ENCODE measurements at places on chromosomes 2 and 18.

GRCh38 chr2:234632527-234633391, 135.9 kb upstream of the ARL4C start:
- no peak for DNase-seq

DNA sequence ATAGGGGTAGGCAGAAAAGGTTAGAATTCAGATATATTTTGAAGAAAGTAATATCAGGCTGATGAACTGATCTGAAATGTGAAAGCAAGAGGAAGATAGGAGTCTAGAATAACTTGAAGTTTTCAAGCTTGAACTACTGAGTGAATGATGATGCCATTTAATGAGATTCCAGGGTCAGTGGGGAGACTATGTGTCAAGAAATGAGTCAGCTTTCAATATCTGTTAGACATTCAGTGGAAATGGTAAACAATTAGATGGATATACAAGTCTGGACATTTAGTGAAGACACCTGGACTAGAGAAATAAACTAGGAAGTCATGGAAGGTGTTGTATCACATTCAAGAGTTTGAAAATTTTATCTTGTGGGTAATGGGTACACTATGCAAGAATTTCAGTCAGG, 326.9 kb downstream of the FSIP2 start:
- no peak for DNase-seq

GRCh38 chr18:2430191-2430590, 141.1 kb downstream of the METTL4 start:
- DNase-seq, result no peak

GRCh38 chr2:7962161-7962560, 719.7 kb upstream of the ID2 start:
- no peak for DNase-seq

- no peak for DNase-seq
These were observed 60.9 kb downstream of the LDLRAD4 start for GRCh38 chr18:13279181-13280069.

DNA sequence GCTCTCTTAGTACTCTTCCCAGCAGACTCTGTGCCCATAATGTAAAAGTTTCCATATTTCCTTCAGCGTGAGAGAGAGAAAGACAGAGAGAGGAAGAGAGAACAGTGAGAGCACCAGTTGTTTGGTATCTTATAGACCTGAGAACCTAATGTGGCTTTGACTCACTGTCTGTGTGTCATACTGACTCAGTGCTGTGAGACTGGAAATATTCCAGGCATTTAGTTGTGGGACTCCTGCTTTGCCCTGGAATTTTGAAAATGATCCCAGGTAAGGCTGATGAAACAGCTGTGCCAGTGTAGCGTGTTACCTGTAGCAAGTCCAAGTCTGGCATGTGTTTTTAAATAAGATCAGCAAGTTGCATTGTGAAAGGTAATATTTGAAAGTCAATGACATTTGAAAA, 87.9 kb upstream of the KCNH7 start:
- DNase-seq, result no peak

DNA sequence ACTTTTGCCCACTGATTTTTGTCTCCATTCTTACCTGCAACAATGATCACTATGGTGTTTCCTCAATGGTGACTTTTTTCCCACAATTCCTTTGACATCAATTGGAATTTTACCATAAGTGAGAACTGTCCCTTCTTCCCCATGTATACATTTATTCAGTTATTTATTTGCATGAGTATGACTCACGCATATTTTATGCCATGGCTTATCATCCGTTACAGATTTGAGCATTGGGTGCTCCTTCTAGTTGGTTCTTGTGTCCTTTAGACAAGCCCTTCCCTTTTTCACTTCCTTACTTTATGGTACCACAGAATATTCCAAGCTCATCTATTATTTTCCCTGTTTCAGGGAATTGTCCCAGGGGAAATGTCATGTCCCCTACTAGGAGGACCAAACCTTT, 7.6 kb downstream of the COX5B start:
- DNase-seq, result no peak

- DNase-seq, result no peak
These were observed 338.9 kb downstream of the CCDC85A start for GRCh38 chr2:56522605-56523089.

- DNase-seq, result no peak
These were observed 109.2 kb upstream of the MGAT5 start for GRCh38 chr2:134144651-134145050.

- peak; percentile 59 for DNase-seq
These were observed at the start of the genes ASB3 and ERLEC1 for GRCh38 chr2:53786705-53787613. Gene ASB3, minus strand, starts transcription at chr2:53786953. Its CDS starts 21,381 bp downstream, at chr2:53765572. Gene ERLEC1, plus strand, starts transcription at chr2:53787044. Its CDS starts 167 bp downstream, at chr2:53787211.

GRCh38 chr2:2879781-2880180, 497.8 kb downstream of the EIPR1 start:
- DNase-seq, result no peak

GRCh38 chr18:22676423-22676822, 256.7 kb upstream of the RBBP8 start:
- DNase-seq, result no peak

GRCh38 chr2:166792808-166793207, 95.5 kb upstream of the XIRP2 start:
- no peak for DNase-seq

- DNase-seq, result no peak
These were observed 83.9 kb downstream of the WDSUB1 start for GRCh38 chr2:159202568-159203071.

DNA sequence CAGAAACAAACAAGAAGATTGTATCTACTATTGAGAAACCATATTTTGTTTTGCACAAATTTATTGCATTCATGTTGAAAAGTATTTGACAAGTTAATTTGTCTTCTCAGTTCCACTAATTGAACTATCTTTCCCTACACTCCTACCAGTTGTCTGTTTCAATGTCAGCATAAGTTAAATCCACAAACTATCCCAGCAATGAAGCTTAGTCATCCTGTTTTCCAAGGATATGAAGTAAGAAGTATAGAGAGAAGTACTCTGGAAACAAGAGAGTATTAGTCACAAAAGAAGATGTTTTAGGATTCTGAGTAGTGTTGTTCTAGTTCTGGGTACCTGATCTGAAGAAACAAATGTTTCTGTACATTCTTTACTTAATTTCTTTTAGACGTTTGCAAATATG, 261.6 kb upstream of the ZNF804A start:
- DNase-seq, result no peak

GRCh38 chr18:59892123-59892522, 7.7 kb upstream of the PMAIP1 start:
- no peak for DNase-seq

GRCh38 chr2:203591642-203592041, 56.5 kb upstream of the RAPH1 start:
- no peak for DNase-seq

GRCh38 chr2:134502104-134502503, 216.7 kb downstream of the TMEM163 start:
- DNase-seq, result no peak

DNA sequence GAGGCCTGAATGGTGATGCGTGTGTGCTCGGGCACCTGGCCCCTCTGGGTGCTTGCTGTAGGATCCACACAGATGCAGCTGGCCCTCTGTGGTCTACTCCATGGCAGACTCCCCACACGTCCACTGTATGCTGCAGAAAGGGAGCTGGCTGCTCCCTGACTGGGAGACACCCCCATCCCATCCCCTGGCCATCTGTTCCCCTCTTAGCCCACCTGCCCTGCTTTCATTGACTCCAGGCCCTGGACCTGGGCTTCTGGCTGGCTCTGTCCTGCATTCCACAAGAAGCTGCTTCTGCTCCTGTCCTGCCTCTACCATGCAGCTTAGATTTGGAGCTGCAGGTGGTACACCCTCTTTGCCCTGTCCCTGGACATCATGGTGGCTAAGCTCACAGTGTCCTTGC, 80.1 kb downstream of the FHOD3 start:
- no peak for DNase-seq

DNA sequence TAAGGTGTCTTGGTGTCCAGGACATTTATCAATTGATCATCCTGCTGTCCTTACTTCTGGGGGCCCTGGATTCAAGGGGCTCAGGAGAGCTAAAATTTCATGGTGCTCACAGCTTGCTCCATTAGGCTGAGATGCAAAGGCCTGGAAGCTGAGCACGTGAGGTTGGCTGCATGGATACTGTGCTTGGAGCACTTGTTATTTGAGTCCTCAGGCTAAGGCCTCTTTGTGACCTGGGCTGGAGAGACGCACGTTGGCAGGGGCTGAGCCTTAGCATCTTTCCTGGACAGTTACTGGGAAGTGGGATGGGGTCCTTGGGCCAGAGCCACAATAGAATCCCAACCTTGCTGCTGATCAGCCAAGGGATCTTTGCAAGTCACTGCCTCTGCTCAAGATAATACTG, 151.2 kb upstream of the HS6ST1 start:
- no peak for DNase-seq

- DNase-seq, result no peak
These were observed 165.6 kb upstream of the NCKAP5 start for GRCh38 chr2:133733901-133734255.

DNA sequence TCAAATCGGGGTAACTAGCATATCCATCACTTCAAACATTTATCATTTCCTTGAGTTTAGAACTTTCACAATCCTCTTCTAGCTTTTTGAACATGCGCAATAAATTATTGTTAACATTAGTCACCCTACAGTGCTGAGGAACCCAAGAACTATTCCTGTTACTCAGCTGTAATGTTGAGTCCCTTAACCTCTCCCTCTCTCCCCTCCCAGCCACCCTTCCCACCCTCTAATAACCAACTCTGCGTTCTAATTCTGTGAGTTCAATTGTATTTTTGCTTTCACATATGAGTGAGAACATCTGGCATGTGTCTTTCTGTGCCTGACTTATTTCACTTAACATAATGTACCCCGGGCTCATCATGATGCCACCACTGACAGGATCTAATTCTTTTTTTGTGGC, 78.6 kb upstream of the RANBP2 start:
- no peak for DNase-seq

DNA sequence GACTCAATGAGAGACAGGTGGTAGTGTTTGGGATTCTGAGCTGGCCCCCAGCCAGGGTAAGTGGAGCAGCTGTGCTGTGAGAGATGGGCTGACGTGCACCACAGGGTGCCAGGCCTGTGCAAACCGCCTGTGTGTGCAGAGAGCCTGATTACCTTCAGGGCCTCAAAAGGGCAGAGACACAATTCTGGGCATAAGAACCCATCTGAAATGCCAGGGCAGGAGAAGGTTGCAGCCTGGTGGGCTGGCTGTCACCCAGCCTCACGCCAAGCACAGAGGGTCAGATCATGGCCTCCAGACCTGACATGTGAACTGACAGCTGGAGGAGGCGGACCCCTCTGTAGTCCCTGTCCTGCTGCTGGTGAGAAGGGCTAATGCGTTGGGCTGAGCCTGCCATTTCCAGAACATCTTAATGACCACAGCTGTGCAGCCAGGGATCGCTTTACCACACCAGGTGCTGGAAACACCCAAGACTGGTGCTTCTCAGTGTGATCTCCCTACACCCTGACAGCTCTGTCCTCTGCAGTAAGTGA, 100.9 kb downstream of the ARL4C start:
- DNase-seq, result no peak

DNA sequence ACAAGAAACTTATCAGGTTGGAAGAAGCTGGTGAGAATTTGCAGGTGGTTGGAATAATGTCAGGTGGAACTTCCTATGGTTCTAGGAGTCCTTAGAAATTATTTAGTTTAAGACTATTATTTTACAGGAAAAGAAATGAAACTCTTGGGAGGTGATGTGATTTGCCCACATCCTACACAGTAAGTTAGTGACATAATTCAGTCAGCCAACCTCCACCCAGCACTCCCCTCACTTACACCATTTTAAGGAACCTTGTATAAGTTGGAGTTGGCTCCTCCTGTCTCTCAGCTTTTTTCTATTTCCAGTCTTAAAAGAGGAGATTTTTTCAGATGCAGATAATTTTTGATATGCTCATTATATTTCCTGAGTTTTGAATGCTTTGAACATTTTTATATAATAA, 86.4 kb downstream of the SKA1 start:
- DNase-seq, result no peak

- no peak for DNase-seq
These were observed 37.8 kb upstream of the ZNF397 start for GRCh38 chr18:35203067-35203466.

DNA sequence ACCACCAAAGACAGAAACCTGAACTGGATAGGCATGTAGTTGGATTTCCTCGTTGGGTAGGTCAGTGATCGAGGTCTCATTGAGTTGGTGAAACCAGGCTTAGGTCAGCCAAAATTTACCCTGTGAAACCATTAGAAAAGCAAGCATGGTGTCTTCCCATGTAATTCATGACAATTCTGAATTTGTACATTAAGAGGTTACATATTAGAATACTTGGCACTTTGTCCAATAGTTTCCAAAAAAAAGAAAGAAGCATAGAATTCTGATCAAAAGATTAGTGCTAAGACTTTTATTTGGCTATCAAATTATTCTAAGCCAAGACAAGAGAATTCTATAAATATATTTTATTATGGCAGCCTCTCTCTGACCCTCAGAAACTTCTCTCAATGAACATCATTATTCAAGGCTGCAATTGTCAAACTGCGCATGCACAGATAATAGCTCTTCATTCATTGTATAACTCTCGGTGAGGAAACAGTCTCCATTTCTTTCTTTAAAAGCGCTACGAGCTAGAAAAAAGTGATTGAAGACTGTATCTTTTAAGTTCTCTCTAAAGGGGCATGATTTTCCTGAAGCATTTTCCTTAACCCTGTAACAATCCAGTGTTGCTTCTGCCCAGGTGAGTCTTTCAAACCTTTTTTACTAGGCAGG, 79.1 kb upstream of the MYCN start:
- no peak for DNase-seq

GRCh38 chr2:227942021-227942420, 70.6 kb downstream of the DAW1 start:
- DNase-seq, result no peak

DNA sequence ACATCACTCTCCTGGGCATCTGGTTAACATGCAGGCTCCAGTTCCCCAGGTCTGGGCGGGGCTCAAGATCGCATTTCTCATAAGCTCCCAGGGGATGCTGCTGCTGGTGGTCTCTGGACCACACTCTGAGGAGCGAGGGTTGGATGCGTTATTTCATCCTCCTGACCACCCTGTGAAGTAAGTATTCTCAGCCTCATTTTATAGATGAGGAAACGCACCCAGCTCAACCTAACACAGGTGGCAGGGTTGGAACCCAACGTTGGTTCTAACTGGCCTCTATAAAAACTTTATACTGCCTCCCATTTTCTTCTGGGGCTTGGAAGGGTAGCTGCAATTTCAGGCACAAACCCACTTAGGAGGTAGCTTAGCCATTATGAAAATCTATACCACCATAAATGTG, 120.5 kb downstream of the FAM210A start:
- DNase-seq, result no peak

DNA sequence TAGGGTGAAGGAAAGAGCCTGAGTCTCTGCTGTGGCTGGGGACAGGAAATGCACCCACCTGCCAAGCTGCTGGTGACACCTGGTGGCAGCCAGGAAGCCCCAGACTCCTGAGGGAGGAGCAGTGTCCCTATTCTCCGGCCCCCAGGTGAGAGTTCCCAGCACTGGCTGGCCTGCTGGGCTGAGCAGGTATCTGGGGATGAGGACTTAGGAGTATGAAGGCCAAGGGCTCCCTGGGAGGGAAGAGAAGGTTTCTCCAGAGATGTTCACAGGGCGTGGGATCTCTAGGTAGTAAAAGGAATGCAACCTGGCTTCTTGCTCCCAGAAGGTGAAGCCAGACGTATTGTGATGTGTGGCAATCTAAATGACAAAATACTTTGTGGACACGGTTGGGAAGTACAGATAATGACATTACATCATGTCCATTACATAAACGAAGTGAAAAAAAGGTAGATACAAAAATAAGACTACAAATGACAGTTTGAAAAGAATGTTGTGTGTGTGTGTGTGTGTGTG, 75.8 kb upstream of the SLC1A4 start:
- DNase-seq, result no peak

- no peak for DNase-seq
These were observed 346.6 kb downstream of the FSIP2 start for GRCh38 chr2:186085226-186085625.

All from stimulated activated CD4-positive, alpha-beta T cell treated with anti-CD3 and anti-CD28 coated beads, Interleukin-1b, Interleukin-23, amount 100 ng/mL, for 1 hour (primary cell).